Karpas-422 (cell line): ENCODE measurements at places on chromosomes 5 and 9.

- no peak for DNase-seq
Measured at GRCh38 chr5:136382791-136383190, 17.4 kb upstream of the TRPC7 start.

- DNase-seq: no peak
Measured at GRCh38 chr5:150577378-150578139, 62.9 kb upstream of the SYNPO start.

DNA sequence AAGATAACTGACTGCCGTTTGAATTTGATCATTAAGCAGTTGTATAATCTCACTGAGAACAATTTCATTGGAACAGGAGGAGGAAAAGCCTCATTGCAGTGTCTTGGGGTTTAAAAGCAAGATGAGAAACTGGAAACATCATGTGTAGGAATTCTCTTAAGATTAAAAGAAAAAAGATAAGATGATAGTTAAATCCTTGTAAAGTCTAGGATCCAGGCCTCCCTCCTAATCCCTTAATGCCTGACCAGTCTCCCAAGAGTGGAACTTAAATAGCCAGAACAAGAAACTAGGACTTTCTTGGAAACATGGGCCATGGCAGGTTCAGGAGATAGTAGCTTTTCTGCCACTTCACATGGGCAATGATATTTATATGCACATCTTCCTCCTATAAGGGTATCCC lies 37.0 kb upstream of the LRRC19 start:
- DNase-seq: no peak

GRCh38 chr9:109109967-109110328 lies 9.8 kb downstream of the TMEM245 start:
- DNase-seq: no peak

- no peak for DNase-seq
Measured at GRCh38 chr5:140287801-140288521, 14.9 kb downstream of the PFDN1 start.

DNA sequence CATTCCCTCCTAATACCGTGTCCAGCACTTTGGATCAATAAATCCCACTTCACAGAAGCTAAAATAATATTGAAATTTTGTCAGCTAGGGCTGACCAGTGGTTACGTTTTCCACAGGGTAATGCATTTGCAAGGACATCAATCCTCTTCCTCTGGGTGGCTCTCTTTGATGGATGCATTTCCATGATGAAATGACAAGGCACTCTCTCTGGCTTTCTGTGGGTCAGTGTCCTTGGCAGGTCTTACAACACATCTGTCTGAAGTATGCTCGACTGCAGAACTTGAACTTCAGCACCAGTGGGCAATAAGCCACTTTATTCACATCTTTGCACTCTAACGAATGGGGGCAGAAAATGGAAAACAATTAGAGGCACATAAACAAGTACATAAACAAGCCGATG lies 330.1 kb downstream of the ADAMTS6 start:
- no peak for DNase-seq

- no peak for DNase-seq
Measured at GRCh38 chr5:15286650-15287049, 213.3 kb upstream of the FBXL7 start.

GRCh38 chr9:97280755-97281330 lies 26.6 kb upstream of the CCDC180 start:
- DNase-seq: no peak

GRCh38 chr5:33401482-33402390 lies 39.0 kb upstream of the TARS1 start:
- DNase-seq: no peak

DNA sequence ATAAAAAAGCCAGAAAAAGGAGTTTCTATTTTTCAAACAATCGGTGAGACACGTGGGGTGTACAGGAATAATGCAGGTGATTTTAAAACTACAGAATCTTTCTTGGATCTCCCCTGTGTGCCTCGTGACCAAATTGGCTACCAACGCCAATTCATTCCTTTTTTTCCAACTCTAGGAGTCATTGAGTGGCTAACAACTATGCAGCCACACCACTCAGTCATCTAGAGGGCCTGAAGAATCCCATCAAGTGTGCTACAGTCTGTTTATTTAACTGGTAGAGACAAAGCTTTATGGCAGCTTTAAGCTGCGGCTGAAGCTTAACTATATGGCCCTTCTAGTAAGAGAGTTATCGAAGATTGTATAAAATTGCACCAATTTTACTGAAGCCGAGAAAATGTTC lies 113.1 kb upstream of the NIPBL start:
- DNase-seq: no peak

DNA sequence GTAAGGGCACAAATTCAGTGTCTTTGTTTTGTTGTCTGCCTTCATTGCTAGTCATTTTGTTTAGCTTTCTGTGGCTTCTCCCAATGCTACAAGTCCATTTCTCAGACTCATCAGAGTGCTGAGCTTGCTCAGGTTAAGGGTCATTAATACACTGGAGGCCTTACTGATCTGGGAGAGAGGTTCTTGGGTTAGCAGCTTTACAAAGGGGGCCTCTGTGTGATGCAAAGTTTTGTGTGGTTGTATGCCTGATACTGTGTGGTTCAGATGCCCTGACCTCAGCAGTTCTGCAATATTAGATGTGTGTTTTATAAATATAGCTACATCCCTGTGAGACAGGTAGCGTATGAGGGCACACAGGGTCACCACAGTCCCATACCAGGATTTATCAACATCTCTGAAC lies 34.8 kb upstream of the SMARCA2 start:
- no peak for DNase-seq

GRCh38 chr5:157528036-157528632 lies 47.4 kb downstream of the ADAM19 start:
- DNase-seq: no peak

DNA sequence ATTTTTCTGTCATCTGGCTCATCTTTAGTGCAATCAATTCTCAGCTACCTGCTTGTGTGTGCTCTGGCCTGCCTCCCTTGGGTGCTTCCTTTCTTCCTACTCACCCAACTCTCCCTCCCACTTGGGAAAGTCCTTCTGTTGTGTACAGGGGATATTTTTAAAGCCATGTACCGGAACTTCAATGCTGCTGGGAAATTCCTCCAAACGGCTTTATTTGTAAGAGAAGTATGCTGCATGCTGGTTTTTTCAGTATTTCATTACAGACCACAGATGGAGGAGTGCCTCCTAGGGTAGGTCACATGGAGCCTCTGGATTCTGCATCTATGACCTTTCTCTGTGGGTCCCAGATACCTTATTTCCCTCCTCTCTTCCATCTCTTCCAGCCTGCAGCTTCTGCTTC lies 5.4 kb upstream of the HMHB1 start:
- no peak for DNase-seq

DNA sequence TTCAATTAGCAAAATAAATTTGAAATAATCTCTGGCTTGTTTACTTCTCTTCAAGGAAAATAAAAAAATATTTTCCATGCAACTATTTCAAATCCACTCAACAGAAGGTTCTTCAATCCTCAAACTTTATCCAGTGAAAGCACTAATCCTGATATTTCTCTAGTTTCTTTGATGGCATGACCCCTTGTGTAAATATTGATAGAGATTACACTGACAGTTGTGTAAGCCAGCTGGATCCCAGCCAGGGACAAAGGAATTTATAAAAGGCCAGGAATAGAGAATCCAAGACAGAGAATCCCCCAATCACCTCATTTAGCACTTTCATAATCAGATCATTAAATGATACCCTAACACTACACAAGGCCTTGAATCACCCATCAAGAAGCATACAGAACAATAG lies 135.2 kb downstream of the GNA14 start:
- DNase-seq: no peak

- no peak for DNase-seq
Measured at GRCh38 chr5:2700876-2701275, 50.6 kb downstream of the IRX2 start.

GRCh38 chr5:170142196-170142595 lies 36.5 kb downstream of the FOXI1 start:
- DNase-seq: no peak

- no peak for DNase-seq
Measured at GRCh38 chr9:14783358-14783757, 60.8 kb upstream of the CER1 start.

- no peak for DNase-seq
Measured at GRCh38 chr9:18184401-18184800, 289.6 kb upstream of the ADAMTSL1 start.

DNA sequence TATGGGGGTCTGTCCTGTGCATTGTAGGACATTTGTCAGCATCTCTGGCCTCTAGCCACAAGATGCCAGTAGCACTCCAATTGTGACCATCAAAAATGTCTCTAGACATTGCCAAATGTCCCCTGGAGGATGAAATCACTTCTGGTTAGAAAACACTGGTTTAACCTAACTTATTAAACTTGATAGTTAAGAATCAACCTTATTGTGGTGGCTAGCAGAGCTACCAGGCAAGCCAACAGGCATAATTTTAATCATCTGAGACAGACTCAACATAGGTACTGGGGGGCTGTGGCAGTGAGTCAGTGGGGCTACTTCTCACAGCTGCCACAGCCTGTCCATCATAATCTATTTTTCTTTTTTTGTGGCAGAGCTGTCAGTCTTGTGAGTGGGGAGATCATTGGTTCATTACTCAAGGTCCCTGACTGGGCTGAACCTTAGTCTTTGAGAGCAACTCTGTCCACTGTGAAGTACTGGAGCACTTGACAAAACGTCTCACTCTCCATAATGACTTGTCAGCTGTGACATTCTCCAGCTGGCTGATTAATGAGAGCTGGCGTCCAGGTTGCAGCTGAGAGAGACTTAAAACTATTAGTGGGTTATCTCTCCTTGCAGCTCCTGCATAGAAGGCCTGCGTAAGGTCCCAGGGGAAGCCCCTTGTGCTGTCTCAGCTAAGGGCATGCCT lies 107.9 kb downstream of the DCP2 start:
- peak; percentile 67 for DNase-seq

GRCh38 chr5:133336969-133337410 lies 275.4 kb downstream of the FSTL4 start:
- no peak for DNase-seq

DNA sequence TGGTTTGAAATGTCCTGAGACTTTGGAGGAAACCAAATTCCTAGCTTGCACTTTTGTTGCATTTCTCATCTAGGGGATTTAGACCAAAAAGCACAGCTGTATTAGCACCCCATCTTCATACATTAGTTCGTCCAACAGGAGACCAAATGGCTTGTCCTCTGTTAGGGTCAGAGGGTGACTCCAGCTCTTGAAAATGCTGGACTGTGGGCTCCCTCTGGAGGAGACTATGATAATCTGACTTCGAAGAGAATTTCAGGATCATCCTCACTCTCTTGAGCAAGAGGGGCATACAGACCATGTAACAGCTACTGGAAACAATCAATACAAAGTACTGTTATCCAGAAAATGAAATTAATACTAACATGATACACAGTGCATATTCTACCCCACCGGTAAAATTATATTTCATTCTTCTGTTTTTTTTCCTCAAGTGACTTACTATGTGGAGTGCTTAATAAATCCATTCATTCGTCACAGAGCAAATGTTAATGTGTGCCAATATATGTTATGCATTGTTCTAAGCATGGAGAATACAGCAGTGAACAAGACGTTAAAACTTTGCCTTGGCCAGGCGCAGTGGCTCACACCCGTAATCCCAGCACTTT lies 63.7 kb upstream of the PPP2CA start:
- DNase-seq: peak; percentile 81

DNA sequence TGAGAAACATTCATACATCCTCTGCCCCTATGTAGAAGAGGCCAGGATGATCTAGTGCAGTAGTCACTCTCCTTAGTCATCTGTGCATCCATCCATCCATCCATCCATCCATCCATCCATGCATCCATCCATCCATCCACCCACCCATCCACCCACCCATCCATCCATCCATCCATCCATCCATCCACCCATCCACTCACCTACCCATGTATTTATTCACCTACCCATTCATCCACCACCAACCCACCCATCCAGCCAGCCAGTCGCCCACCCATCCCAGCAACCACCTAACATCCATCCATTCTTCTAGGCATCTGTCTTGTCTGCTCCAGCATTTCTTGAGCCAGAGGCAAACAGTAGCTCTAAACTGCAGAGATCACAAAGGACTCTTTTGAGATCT lies 87.1 kb downstream of the MSX2 start:
- no peak for DNase-seq

DNA sequence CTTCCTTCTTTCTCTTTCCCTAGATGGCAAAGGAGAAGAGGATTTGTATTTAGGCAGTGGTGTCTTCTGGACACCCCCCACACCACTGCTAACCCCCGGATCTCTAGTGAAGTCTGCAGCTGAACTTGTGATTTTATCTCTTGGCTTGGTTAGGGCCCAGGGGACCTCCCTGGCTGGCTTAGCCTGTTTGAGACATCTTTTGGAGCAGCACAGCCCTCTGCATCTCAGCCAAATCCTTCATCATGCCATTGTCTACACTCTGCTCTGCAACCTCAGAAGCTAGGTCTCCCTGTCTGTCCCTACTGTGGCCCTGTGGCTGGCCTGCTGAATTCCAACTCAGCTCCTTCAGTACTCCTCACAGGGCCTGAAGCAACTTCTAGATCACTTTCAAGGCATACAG lies 81.7 kb downstream of the MUSK start:
- no peak for DNase-seq

GRCh38 chr9:88814577-88814976 lies 176.7 kb upstream of the S1PR3 start:
- no peak for DNase-seq

DNA sequence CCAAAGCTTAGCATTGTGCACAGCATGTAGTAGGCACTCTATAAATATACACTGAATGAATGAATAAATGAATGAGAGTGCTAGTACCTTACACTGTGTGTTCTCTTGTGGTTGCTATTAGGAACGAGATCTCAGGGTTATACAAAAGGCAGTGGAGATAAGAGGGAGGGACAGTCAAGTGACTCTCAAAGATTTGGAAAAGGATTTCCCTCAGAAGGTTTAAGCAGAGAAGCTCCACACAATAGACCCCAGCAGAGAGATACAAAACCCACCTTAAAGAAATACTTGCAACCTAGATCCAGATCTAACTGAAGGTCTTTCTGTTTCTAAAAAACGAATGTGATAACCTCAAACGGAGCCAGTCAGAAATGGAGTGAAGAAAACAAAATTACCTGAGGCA lies 11.8 kb upstream of the EFNA5 start:
- no peak for DNase-seq

- no peak for DNase-seq
Measured at GRCh38 chr5:32138839-32139493, 35.2 kb downstream of the GOLPH3 start.

DNA sequence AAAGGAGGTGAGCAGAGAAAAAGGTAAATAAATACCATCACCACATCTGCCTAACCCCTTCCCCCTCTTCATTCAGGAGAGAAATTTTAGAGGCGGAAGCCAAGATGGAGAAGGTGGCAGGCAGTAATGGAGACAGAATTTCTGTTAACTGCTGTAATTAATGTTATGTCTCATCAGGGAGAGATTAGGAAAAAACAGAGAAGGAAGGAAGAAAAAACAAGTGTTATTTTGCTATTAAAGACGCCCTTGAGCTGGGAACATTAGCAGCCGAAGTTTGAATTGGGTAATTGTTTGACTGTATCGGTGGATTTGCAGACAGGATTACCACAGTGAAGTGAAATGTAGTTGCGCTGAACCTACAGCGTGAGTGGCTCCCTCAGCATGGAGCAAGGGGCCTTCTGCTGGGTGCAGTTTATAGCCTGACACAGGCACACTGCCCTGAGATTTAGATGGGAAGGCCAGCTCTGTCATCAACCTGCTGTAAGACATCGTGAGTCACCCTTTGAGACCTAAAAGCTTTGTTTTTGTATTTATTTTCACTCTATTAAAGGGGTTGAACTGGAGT lies 136.3 kb downstream of the ASTN2 start:
- no peak for DNase-seq
